PC-9 (cell line): ENCODE measurements at places on chromosomes 1 and 21. TPM values are rescaled to one million over a fixed set of nuclear protein-coding genes. Genes with fewer than 3 reads are reported as not detected.

- no peak for DNase-seq
Measured at GRCh38 chr1:200334661-200335256, 75.1 kb downstream of the ZNF281 start.

DNA sequence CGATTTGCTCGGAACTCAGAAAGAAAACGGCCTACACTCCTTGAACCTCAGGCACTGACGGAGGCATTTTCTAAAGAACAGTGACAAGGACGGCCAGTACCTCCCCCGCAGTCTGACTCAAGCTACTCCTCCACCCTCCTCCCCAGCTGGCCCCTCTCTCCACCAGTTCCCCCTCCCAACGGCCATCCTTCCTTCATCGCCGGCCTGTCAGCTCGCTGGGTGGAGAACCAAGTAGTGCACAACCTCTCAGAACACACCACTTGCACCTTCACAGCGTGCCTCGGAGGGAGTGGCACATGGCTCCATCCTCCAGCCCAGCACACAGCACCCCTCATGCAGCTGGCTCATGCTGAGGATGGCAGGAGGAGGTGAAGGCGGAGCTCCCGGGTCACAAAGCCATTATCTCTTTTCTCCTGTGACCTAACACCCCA, 58.8 kb downstream of the TOR1AIP2 start:
- no peak for DNase-seq

Gene PKP1
- total RNA-seq = 0.94 and 1.1 TPM in 2 replicates

Gene BARHL2
- not detected in 2 replicates for total RNA-seq

DNA sequence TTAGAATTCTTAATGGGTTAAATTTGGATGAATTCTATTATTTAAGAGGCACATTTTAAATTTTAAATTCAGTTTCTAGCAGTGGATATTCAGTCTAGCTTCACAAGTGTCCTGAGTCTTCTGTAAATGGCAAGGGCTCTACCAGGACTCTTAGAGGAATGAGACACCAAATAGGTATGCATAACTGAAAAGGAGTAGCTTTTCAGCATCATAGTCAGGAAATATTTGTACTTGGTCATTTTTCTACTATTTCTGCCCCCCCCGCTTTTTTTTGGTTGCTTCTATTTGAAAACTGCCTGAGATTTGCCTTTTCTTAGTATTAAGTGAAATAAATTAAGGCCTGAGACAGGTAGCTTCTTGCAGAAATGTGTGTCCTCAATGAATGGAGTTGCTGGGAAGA, 80.2 kb downstream of the MAST2 start:
- DNase-seq = no peak

- no peak for DNase-seq
Measured at GRCh38 chr1:210241121-210241520, 8.5 kb downstream of the SERTAD4 start.
